GM12892 (cell line): ENCODE measurements at places on chromosomes 12 and 14.

DNA sequence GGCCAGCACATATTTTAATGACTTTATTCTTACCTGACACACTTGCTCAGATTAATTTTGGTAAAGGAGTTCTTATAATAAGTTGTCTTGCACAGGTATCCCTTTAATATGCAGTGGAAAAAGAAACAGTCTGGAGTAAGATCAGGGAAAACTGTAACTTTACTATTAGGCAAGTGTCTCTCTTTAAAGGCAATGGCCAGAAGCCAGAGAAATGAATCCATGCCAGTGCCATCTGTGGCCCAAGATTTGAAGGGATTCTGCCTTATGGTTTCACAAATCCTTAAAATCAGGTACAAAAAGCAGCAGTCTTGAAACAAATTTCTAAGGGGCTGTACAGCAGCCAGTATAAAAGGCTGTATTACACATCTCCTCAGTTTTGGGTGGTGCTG is 22.4 kb downstream of the NFYB start:
- no peak for DNase-seq

GRCh38 chr14:31945701-31946100 is 131.4 kb upstream of the ARHGAP5 start:
- DNase-seq, result no peak

GRCh38 chr12:130768120-130768519 is 52.0 kb upstream of the RIMBP2 start:
- no peak for DNase-seq

GRCh38 chr12:48000878-48001504 is 3.3 kb downstream of the COL2A1 start:
- DNase-seq, result no peak

DNA sequence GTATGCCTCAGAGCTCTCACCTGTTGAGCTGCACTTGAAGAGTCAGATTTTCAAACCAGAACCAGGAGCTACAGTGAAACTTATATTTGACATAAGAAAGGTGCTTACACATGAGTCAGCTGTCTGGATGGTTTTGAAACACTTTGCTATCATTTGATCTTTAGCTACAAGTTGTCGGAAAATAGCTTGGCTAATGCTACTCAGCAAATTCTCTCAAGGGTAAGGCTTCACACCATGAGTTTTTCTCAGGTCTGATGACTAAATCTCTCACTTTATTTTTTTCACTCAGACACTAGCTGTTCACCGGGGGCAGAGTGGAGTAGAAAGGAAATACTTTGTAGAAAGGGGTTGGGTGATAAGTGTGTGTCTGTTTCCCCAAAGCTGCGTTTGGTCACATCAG is 171.8 kb downstream of the FLRT2 start:
- DNase-seq, result no peak
